ENCODE measurements at places on chromosomes 11 and 22.

DNA sequence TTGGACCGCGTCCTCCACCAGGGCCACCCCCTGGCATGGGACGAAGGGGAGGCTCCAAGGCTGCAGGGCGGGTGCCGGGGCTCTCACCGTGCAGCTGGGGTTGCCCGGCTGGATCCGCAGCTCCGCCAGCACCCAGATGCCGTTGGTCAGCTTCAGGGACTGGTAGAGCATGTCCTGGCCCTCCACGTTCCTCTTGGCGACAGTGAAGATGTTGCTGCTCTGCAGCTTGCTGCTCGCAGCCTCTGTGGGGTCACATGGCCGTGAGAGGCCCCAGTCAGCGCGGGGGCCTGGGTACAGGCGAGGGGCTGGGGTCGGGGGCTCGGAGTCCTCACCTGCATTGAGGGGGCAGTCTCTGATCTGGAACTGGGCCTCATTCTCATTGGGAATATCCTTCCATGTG is 14.8 kb upstream of the RASL10A start:
- DNase-seq, result no peak

- DNase-seq, result no peak
Measured at GRCh38 chr11:131766637-131767036, 396.2 kb downstream of the NTM start.

- no peak for DNase-seq
Measured at GRCh38 chr22:18927020-18927419, 9.1 kb downstream of the PRODH start.

DNA sequence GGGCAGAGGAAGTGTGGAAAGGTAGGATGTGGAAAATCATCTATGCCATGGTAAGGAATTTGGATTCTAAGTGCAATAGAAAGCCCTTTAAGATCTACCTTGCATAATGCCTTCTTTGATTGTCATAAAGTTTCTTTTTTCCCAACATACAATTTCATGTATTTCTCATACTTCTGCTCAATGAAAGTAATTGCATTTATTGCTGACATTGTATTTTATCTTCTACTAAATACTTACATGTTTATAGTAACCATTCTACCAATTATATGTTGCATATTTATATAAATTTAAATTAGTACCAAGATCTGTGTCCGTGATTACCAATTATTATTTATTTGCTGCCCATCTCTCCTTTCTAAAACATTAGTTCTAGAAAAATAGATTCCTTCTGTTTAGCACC is 114.8 kb downstream of the CNTN5 start:
- DNase-seq, result no peak

DNA sequence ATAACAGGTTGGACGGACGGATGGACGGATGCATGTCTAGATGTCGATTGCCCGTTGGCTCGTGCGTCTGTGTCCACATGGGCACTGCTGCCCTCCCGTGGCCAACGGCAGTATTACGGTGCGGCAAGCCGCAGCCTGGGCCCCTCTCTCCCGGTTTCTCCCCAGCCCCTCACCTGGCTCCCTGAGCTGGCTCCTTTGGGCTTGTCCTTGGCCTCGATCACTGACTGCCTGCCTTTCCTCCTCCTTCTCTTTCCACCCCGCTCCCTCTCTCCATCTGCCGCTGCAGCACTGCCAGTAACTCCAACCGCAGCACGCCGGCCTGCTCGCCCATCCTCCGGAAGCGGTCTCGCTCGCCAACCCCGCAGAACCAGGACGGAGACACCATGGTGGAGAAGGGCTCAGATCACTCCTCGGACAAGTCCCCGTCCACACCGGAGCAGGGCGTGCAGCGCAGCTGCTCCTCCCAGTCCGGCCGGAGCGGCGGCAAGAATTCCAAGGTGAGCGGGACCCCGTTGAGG is 77.3 kb downstream of the SCN3B start:
- peak; percentile 32 for DNase-seq

GRCh38 chr11:79094616-79095015 is 346.2 kb downstream of the TENM4 start:
- no peak for DNase-seq

- peak; percentile 72 for DNase-seq
Measured at GRCh38 chr11:76207642-76208401, 1.5 kb upstream of the WNT11 start.

DNA sequence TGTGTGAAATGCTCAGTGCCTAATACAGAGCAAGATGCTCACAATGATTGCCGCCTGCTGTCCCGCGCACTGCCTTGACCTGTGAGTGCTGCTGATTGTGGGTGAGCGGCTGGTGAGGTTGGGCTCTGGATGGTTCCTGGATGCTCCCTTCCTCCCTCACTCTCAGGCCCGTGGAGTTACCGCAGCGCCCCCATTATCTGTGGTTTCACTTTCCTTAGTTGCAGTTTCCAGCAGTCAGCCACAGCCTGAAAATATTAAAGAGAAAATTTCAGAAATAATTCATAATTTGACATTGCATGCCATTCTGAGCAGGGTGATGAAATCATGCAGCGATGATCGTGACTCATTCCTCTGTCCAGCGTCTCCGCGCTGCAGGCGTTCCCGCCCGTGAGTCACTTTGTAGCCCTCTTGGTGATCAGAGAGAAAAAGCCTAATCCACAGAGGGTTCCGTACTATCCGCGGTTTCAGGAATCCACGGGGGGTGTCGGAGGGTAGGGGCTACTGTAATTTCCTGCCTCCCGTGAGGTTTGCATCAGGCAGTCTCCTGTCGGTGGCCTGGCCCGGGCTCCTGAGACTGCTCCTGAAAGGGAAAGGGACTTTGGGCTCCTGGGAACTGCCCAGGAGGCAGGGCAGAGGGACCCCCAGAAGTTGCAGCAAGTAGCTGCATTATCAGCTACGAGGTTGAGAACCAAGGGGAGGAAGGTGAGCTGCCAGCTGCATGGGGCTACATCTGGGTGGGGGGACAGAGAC is 10.6 kb downstream of the RPL3 start:
- no peak for DNase-seq

DNA sequence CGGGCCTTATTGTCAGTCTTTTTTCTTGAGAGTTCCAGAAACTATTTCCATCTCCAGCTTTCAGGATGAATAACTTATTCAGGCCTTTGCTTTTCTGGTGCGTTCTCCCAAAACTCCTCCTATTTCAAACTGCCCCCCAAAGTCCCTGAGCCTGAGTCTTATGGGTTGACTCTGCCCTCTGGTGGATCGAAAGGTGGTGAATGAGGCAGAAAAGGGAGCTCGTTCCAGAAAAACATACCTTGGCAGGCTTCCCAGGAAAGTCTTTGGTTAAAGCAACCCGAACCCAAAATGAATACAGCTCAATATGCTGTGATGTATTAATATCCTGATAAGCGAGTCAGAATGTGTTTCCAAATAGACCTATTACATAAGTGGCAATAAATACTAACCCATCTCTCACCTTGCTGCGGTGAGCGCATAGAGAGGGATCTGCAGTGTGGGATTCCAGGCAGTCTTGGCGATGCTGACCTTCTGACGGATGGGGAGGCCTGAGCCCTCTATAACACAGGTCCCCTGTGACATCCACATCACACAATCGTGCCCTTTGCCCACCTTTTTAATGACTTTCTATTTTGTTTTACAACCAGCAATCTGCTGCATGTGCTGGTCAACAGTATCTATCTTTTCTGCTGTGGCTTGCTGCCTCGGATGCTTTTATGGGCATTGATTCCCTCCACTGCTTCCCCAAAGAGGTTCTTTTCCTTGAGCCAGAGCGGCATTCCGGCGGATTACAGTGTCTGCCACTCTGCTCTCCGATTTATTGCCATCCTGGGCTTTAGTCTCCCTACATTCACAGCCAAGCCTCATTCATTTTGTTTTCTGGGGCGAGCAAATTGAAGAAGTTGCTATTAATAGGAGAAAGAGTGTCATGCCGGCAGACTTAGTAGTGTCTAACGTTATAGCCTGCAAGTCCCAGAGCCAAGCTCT is 756.8 kb downstream of the NTM start:
- no peak for DNase-seq

- no peak for DNase-seq
Measured at GRCh38 chr11:126318574-126319373, 14.9 kb downstream of the DCPS start.

DNA sequence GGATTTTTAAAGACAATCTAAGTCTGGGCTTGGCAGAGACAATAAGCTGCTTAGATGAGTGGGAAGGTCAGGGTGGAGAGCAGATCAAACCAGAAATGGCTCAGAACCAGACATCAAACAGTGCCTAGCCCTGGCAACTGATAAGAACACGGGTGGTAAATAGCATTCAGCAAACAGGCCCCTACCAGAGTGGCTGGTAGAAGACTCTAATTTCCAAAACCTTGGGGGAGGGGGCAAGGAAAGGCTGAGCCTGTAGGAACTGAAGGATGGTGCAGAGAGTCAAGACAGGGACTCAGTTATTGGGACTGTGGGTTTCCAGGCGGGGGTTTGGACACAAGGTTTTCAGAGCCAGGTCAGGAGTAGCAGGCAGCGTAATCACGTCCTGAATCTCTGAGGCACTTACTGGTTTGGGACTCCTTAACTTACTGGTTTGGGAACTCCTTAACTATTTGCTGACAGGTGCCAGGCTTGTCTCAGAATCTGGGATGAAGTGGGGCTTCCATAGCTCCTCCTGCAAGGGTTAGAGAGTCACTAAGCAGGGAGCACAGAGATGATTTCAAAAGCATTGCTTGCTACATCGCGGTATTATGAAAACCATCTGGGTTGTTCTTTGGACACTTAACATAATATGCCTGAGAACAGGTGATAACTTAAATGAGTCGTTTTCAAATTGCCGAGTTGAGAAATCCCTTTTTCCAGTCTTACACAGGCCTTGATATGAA is 5.7 kb upstream of the ABTB2 start:
- no peak for DNase-seq

- DNase-seq, result no peak
Measured at GRCh38 chr22:47193606-47194329, 431.3 kb downstream of the TBC1D22A start.

GRCh38 chr22:19713650-19714311 is 522 bp upstream of the SEPTIN5 start:
- no peak for DNase-seq

GRCh38 chr11:23730307-23730998 is 766.4 kb upstream of the LUZP2 start:
- DNase-seq, result no peak

DNA sequence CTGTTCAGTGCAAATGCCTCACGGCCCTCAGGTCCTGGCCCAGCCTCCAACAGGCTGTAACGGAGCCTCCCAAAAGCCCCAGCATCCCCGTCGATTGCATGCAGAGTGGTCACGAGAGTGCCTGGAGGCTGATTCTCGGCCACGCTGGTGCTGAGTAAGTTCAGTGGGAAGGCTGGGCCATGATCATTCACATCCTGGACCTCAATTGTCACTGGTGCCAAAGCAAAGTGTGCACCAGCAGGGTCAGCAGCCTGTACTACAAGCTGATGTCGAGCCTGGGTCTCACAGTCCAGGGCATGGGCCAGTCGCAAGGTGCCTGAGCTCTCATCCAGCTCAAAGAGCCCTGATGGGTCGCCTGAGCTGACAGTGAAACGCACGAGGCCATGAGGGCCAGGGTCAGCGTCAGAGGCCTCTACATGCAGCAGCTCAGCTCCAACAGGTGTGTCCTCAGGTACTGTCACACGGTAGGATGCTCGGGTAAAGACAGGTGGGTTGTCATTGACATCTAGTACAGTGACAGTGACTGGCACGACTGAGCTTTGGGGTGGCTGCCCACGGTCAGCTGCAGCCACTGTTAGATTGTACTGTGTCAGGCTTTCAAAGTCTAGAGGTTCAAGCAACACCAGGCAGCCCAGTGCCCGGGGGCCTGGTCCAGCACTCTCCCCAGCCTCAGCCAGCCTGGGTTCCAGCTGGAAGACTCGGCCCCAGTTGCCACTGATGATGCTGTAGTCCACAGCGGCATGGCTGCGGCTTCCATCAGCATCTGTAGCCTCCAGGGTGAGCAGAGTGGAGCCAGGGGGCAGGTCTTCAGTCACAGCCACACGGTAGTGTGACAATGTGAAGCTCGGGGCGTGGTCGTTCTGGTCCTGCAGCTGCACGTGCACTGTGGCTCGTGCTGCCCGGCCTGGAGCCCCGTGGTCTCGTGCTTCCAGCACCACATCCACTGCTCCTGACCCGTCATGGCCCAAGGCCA is 4.5 kb upstream of the TPP1 start:
- DNase-seq, result no peak

DNA sequence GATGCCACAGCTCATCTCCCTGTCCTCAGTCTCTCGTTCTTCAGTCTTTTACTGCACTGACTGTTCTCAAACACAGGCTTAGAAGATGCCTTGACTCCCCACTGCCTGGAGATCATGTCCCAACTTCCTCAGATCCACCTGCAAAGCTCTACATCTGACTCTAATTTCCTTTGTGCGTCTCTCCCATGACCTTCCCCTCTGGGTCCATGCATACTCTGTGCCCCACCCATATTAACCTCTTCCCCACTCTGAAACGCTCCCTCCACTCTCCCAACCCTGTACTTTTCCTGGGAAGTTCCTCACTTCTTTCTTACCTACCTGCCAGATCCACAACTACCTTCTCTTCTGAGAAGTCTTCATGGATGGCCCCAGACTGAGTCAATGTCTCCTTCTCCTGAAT is 16.6 kb downstream of the IRAG1 start:
- no peak for DNase-seq

- no peak for DNase-seq
Measured at GRCh38 chr11:48013269-48013901, 33.0 kb downstream of the PTPRJ start.

DNA sequence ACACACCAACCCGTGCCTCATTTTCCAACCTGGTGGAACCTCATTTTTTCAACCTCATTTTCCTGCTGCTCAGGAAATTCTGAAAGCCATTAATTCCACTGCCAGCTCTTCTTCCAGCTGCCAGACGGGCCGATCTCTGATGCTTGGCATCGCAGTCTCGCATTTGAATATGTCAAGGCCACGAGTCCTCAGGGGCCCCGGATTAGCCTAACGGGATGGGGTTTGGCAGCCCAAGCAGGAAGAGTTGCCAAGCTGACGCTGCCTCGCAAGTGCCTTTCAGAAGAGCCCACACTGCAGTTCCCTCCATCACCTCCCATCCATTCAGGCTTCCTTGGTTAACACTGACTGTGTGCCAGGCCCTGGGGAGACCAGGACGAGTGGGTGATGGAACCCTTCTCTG is 8.7 kb downstream of the RASD2 start:
- DNase-seq, result no peak

- no peak for DNase-seq
Measured at GRCh38 chr22:32846780-32847491, 45.4 kb downstream of the TIMP3 start.

DNA sequence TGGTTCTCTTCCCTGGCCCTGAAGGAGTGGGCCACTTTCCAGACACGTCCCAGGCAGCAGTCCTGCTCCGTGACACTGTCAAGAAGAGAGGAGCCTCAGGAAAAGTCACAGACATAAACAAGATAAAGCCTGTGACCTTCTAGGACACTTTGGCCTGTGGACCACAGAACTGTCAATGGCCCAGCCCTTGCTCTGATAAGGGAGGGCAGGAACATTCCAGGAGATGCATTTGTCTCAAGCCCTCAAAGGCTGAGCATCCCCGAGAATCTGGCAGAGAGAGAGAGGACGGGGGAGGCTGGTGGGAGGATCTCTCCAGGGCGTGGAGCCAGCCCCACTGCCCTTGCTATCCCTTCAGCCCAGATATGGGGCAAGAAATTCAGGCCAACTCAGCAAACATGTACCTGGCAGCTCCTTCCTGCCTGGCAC is 476.4 kb downstream of the INSC start:
- DNase-seq, result no peak

GRCh38 chr11:46112961-46113607 is 8.2 kb downstream of the PHF21A start:
- no peak for DNase-seq
